ENCODE measurements at places on chromosomes 16 and 17. TPM values are rescaled to one million over a fixed set of nuclear protein-coding genes. Genes with fewer than 3 reads are reported as not detected.

Gene KRTAP16-1
- total RNA-seq: not detected

Gene PAQR4
- total RNA-seq: 3.6 TPM

Gene ASPHD1
- 0.95 TPM for total RNA-seq

Gene LRRC46
- total RNA-seq: 0.28 TPM

Gene PEMT
- 19.6 TPM for total RNA-seq

Gene KRT15
- not detected for total RNA-seq

Gene NPIPA8
- 5.4 TPM for total RNA-seq

GRCh38 chr16:16073891-16074881 is 124.8 kb downstream of the ABCC1 start:
- no peak overlapping the region for H3K4me3 ChIP-seq
- peak overlapping the region; percentile 89 for H3K27ac ChIP-seq
- peaks cover 68% of the 10 kb centered on the region for H3K4me1 ChIP-seq
- peaks cover 5% of the 10 kb centered on the region for H3K36me3 ChIP-seq
- DNase-seq: no peak
- H3K27me3 ChIP-seq: no peaks in the 10 kb centered on the region

DNA sequence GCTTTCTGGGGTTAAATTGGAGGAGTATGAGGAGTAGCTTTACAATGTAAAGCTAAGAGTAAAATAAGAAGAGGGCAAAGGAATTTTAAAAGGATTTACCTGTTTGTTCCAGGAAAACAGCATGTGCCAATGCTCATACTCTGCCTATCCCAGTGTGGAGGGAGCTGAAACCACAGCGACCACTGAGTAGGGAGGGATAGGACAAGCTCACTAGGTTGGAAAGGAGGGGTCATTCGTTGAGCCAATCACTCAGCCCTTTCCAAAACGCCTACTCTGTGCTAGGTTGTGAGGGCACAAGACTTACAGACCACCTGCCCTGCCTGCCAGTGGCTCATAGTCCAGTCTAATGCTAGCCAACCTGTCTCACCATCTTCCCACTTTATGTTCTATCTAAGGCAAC is 1.1 kb upstream of the DNAJC7 start:
- H3K4me3 ChIP-seq: peak overlapping the region; percentile 90
- peak overlapping the region; percentile 93 for H3K27ac ChIP-seq
- H3K36me3 ChIP-seq: peaks cover 4% of the 10 kb centered on the region
- no peaks in the 10 kb centered on the region for H3K27me3 ChIP-seq
- no peaks in the 10 kb centered on the region for H3K4me1 ChIP-seq

DNA sequence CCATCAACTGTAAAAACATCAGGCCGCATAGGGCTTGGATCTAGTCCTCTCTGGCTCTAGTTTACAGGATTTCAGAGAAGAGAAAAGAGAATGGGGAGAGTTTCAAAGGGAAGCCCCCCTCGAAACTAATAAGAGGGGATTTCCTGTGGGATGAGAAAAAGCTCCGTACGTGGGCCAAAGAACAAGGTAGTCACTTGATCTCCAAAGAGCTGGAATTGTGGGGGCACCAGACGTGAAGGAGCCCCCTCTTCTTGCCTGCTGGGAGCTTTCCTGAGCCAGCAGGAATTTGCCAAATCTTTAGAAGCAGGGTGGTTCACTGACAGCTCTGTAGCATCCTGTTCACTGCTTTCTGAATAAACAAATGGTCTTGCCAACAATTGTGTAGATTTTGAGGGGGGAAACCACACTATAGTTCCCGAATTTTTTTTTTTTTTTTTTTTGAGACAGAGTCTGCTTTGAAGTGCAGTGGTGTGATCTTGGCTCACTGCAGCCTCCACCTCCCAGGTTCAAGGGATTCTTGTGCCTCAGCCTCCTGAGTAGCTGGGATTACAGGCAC is 7.0 kb upstream of the TMIGD1 start:
- no peaks in the 10 kb centered on the region for H3K27me3 ChIP-seq

GRCh38 chr17:4899341-4900230 is at the start of gene C17orf107:
TSS of gene C17orf107 (plus strand) at chr17:4899536. CDS start at chr17:4899763, 227 bp downstream.
- H3K27me3 ChIP-seq: peaks cover 36% of the 10 kb centered on the region
- DNase-seq: peak; percentile 90
- H3K36me3 ChIP-seq: peaks cover 28% of the 10 kb centered on the region
- H3K4me3 ChIP-seq: peak within 1 kb of the TSS; percentile 34

DNA sequence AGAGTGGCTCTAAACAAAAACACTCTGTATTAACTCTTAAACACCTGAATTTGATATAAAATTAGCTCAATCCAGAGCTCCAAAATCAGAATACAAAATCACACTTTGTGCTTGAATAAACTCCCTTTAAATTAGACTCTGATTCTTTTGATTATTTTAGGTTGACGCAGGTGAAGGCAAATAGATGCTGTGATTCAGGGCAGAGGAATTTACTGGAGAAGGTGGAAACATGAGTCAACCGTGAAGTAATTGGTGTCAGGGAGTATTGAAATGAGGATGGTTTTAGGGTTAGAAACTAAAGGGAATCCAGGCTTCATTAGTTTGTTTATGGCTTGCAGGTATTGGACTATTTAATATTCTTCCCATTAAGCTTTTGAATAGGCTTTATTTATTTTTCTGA is 37.1 kb upstream of the TEKT1 start:
- no peaks in the 10 kb centered on the region for H3K36me3 ChIP-seq
- no peak for DNase-seq
- no peaks in the 10 kb centered on the region for H3K4me1 ChIP-seq
- no peak overlapping the region for H3K4me3 ChIP-seq
- no peak overlapping the region for H3K27ac ChIP-seq
- peaks cover 7% of the 10 kb centered on the region for H3K27me3 ChIP-seq

GRCh38 chr16:89723279-89724250 is 2.2 kb downstream of the ZNF276 start:
- no peaks in the 10 kb centered on the region for H3K27me3 ChIP-seq
- H3K36me3 ChIP-seq: peaks cover 18% of the 10 kb centered on the region
- peak overlapping the region; percentile 98 for H3K27ac ChIP-seq
- H3K4me1 ChIP-seq: peaks cover 30% of the 10 kb centered on the region

DNA sequence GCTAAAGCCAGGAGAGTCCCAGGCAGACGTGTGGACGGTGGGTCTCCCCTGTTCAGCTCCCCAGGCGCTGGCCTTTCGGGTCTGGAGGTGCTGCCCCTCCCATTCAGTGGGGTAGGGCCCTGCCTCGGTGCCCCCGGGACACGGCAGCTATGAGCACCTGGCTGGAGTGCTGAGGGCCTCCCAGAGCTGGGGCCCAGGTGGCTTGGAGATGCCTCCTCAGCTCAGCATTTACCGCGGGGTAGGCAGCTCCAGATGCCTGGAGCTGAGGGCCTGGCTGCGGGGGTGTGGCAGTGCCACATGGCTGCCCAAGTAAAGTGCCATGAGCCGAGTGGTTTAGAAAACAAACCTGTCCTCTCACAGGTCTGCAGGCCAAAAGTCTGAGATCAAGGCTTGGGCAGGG is 19.5 kb downstream of the SOX8 start:
- H3K27ac ChIP-seq: no peak overlapping the region
- peaks cover 36% of the 10 kb centered on the region for H3K27me3 ChIP-seq
- DNase-seq: no peak
- H3K4me1 ChIP-seq: peaks cover 8% of the 10 kb centered on the region
- H3K36me3 ChIP-seq: no peaks in the 10 kb centered on the region
- H3K4me3 ChIP-seq: no peak overlapping the region

GRCh38 chr16:73233846-73234424 is 186.0 kb upstream of the ZFHX3 start:
- no peaks in the 10 kb centered on the region for H3K27me3 ChIP-seq
- no peak for DNase-seq
- H3K27ac ChIP-seq: no peak overlapping the region
- no peaks in the 10 kb centered on the region for H3K36me3 ChIP-seq
- H3K4me1 ChIP-seq: peaks cover 11% of the 10 kb centered on the region
- H3K4me3 ChIP-seq: no peak overlapping the region

DNA sequence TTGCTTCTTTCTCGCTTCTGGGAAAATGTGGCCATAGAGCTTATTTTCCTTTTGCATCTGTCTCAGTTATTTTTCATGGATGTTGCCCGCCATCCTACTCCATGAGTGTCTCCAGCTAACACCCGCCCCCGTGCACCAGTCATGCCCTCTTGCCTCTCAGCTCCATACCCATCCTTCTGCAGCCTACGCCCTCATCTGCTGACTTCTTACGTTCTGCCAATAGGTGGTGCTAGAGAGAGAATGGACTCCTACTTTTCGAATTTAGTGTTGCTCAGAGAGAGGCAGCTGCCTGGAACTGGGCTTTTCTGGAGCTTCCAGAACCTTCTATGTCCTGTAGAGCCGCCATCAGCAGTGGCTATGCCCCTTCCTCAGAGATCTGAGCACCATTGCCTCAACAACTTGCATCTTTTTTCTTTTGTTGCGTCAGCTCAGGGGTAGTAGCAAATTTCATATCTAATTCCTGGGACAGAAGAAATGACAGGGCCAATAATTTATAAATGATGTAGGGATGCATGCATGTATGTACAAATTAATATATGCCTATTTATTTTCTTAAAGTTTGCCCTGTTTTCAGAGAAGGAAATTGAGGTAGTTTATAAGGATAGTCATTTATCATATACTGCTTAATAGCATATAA is 119.7 kb upstream of the MYOCD start:
- DNase-seq: no peak
- H3K4me3 ChIP-seq: no peak overlapping the region
- no peaks in the 10 kb centered on the region for H3K36me3 ChIP-seq
- no peak overlapping the region for H3K27ac ChIP-seq
- H3K27me3 ChIP-seq: no peaks in the 10 kb centered on the region
- peaks cover 24% of the 10 kb centered on the region for H3K4me1 ChIP-seq

DNA sequence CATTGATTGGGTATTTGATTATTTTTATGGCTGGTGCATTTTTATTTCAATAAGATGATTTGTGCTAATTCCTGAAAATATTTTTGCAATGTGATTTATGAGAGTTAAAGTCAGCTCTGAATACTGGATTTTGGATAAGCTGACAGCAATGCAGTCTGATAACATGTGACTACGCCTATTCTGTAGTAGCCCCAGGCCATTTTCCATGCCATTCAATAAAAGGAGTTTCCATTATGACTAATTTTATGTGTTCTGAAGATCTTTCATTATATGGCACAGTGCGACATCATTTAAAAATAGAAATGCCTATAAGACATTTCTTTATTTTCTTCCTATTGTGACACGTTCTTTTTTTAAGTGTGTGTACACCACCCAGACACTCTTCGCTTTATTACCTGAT is 46.3 kb downstream of the KCNJ2 start:
- no peak overlapping the region for H3K4me3 ChIP-seq
- no peaks in the 10 kb centered on the region for H3K36me3 ChIP-seq
- no peaks in the 10 kb centered on the region for H3K4me1 ChIP-seq
- no peak overlapping the region for H3K27ac ChIP-seq

DNA sequence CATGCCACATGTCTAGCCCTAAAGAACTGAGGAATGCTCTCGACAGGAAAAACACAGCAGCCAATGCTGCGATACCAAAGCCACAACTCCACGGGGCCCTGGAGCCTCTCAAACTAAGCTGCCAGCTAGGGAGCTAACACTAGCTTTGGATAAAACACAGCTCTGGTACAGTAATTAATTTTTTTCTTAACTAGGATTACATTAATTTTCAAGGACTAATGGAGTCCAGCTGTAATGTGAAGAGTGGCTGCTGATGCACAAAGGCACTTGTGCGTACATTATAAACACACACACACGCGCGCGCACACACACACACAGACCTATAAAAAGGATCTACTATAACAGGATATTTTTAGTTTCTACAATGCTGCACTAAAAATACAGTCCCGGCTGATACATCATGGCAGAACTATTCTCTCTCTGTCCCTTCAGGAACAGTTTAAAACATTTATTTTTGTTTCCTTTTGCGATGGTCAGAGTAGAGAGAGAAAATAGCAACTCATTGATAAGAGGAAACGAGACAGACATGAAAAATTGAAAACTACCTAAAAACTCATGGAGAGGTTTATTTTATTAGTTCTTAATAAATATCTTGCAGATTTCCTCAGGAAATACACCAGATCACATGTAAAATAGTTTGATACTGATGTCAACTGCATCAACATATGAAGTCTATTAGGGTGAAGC is 88.5 kb downstream of the SMG6 start:
- H3K4me3 ChIP-seq: no peak overlapping the region
- DNase-seq: peak; percentile 85
- peak overlapping the region; percentile 87 for H3K27ac ChIP-seq
- H3K36me3 ChIP-seq: peaks cover 5% of the 10 kb centered on the region
- peaks cover 64% of the 10 kb centered on the region for H3K4me1 ChIP-seq

- H3K4me1 ChIP-seq: no peaks in the 10 kb centered on the region
- peak; percentile 95 for DNase-seq
- peak overlapping the region; percentile 86 for H3K27ac ChIP-seq
- peaks cover 16% of the 10 kb centered on the region for H3K36me3 ChIP-seq
These were observed 14.3 kb downstream of the SLC16A3 start for GRCh38 chr17:82242977-82243647.

GRCh38 chr16:88530858-88531203 is 39.4 kb upstream of the ZC3H18 start:
- no peak overlapping the region for H3K4me3 ChIP-seq
- no peak for DNase-seq
- H3K27ac ChIP-seq: no peak overlapping the region
- no peaks in the 10 kb centered on the region for H3K27me3 ChIP-seq
- H3K4me1 ChIP-seq: peaks cover 31% of the 10 kb centered on the region

DNA sequence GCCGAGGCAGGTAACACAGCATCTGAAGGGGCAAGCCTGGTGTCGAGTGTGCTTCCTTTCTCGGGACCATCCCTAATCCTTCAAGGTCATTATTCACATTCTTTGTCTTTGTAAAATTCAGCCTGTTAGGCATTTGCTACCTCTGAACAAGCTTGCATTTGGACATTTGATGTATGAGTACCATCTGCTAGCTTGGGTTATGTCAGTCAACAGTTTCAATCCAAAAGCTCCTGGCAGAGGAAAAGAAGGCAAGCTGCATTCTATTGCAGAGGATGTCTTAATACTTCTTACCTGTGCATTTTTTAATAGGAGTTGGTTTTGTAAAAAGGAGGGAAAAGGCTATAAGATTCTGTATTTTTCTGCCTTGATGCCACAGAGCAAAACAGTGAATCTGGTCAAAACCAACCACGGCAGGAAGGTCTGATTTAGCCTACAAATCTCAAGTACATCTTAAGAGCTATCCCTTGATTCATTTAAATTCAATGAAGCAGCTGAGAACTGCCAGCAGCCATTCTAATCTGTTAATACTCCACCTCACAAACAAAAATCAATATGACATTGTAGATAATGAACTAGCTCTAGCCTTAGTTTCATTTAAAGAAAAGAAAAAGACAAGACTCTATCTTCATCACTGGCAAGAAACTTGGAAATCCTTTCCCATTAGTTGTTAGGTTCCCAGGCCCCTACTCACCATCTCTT is 39.0 kb downstream of the TEX2 start:
- no peak overlapping the region for H3K27ac ChIP-seq
- no peaks in the 10 kb centered on the region for H3K36me3 ChIP-seq
- no peaks in the 10 kb centered on the region for H3K4me1 ChIP-seq
- H3K27me3 ChIP-seq: no peaks in the 10 kb centered on the region
- no peak overlapping the region for H3K4me3 ChIP-seq

GRCh38 chr17:40168262-40168832 is 8.9 kb upstream of the RAPGEFL1 start:
- peak; percentile 71 for DNase-seq
- no peak overlapping the region for H3K4me3 ChIP-seq
- H3K27me3 ChIP-seq: no peaks in the 10 kb centered on the region
- peaks cover 44% of the 10 kb centered on the region for H3K36me3 ChIP-seq
- peak overlapping the region; percentile 76 for H3K27ac ChIP-seq

DNA sequence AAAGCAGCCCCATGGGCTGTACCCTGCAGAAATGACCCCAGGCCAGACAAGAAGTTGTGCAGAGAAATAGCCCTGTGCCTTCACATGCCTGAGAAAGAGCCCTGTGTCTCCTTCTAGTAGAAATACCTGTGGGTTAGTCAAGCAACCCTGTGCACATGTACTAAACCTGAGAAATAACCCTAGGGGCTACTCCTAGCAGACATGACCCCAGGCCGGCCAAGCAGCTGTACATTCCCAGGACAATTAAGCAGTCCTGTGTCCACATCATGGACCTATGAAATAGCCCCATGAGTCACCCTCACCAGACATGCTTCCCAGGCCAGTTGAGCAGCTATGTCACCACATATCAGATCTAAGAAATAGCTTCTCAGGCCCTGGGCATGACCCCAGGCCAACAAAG is 519.7 kb upstream of the CA10 start:
- H3K27me3 ChIP-seq: no peaks in the 10 kb centered on the region
- no peaks in the 10 kb centered on the region for H3K4me1 ChIP-seq
- no peak for DNase-seq
